ENCODE measurements at places on chromosomes 3 and 15.

GRCh38 chr3:126985132-126985985, 2.4 kb downstream of the PLXNA1 start:
- DNase-seq, result no peak

DNA sequence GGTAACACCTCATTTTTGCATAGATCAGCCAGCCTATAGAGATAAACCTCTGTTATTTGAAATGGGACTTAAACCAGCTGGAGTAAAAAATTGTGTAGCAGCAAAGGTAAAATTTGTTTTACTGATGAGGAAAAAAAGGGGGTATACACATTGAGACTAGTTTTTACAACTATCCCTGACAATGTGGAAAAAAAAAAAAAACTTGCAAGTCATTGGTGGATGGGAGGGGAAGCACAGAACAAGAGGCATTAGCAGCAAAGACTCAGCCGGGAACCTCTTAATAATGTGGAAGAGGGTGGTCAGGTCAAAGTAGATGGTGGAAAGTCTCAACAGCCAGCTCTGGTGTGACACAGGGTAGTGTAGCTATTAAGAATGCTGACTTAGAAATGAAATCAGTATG, 14.5 kb downstream of the FBXO22 start:
- DNase-seq, result no peak

GRCh38 chr3:26915208-26915607, 292.6 kb downstream of the LRRC3B start:
- DNase-seq, result no peak

DNA sequence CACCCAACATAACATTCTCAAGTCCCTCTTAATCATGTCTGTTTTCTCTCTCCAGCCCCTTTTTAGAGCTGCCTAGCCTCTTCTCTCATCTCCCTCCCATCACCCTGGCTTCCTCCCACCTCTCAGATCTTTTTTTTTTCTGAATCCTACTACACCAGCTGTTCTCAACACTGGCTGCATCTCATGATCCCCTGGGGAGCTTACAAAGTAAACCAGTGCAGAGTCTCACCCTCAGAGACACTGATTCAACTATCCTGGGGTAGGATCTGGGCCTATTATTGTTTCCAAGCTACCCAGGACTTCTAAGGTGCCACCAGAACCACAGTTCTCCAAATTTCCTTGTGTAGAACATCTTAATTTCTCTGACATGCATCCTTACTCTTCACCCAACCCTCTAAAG, 50.3 kb upstream of the ACAN start:
- DNase-seq, result no peak

DNA sequence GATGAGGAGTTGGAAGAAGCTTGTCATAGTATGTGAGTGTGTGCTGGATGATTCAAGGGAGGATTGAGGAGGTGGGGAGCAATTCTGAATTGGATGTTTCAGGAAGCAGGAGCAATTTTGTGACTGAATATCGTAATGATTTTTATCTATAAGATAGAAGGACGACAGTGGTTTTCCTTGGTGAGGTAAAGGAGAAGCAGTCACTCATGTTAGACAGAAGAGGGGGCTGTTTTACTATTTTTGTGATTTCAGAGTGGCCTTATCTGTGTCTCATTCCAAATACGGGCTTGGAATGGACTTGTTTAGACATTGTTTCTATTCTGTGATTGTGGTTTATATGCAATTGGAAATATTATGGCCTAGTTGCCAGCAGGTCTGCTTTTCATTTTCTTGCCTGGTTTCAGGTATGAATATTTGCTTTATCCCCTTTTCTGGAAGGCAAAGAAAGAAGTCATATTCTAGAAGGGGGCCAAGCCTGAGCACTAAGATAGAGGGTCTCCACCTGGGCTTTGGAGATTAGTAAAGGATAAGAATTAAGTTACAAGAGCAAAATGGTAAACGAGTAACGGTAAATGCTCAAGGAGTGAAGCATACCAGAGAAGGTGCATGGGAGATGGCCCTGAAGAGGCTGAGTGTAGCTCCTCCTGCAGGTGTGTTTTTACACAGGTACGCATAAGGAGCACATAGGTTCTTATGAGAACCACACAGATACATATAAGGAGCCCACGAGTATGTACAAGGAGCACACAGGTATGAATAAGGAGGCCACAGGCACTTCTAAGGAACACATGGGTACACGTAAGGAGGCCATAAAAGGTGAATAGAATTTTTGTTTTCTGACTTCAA, 124.6 kb upstream of the KCNAB1 start:
- peak; percentile 44 for DNase-seq

- no peak for DNase-seq
These were observed 232.5 kb downstream of the UACA start for GRCh38 chr15:70530906-70531305.

DNA sequence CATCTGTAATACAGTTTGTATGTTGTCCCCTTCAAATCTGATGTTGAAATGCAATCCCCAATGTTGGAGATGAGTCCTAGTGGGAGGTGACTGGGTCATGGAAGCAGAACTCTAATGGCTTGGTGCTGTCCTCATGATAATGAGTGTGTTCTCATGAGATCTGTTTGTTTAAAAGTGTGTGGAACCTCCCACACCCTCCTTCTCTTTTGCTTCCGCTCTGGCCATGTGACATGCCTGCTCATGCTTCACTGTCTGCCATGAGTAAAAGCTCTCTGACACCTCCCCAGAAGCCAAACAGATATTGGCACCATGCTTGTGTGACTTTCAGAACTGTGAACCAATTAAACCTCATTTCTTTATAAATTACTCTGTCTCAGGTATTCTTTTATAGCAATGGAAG, 794.0 kb upstream of the CFAP20DC start:
- DNase-seq, result no peak

GRCh38 chr3:16928386-16929132, 43.8 kb downstream of the PLCL2 start:
- DNase-seq, result peak; percentile 19

DNA sequence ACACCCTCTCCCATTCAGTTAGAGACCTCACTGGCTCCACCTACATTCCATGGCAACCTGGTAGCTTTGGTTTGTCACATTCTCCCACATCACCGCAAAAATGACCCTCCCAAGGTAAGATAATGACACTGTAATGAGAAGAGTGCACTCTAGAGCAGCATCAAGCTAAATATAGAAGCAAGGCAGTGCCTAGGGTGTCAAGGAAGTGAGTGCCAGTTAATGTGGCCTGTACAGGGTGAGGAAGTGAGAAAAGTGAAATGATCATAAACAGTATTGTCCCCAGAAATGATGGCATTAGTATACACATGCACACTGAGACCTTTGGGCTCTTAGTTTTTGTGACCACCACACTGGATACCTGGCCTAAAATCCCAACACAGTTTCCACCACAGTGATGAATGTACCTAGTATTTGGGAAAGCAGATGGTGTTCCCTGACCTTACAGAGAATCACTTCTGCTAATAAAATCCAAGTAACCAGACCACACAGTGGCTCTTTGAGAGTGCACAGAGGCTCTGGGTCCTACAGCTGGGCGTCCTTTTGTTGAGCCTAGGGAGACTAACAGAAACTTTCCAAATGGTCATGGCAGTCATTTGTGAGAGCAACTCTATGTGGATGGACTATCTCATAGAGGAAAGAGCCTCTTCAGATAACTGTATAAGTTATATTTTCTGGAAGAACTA, 106.6 kb downstream of the ARPP21 start:
- DNase-seq, result no peak

DNA sequence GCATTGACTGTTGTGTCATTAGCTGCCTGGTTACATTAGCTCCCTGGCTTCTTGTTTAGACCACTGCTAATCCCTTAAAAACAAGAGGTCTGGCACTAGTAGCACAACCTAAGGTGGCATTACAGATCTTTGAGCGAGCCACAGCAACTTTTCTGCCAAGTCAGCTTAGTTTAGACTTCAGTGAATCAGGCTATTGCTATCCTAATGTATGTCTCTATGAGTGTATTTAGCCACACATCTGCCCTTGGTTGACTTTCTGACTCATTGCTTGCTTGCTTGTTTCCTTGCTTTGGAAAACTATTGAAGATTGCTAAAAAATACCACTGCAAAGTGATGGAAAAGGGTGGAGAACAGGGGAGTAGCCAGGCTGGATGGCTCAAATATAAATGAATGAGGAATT, 50.2 kb downstream of the CHP1 start:
- DNase-seq, result peak; percentile 91

DNA sequence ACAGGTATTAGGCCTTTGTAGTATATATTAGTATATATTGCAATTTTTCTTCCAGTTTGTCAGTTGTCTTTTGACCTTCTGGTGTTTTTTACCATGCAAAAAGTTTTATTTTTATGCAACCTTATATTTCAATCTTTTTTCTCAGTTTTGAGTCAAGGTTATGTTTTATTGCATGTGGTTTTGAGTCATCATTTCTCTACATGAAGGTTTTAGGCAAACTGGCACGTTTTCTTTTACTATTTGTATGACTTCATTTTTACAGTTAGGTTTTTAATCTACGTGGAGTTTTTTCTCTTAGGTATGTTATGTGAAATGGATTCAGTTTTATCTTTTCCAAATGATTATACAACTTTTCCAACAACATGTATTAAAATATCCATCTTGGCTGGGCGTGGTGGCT, 36.8 kb upstream of the TCAIM start:
- no peak for DNase-seq

DNA sequence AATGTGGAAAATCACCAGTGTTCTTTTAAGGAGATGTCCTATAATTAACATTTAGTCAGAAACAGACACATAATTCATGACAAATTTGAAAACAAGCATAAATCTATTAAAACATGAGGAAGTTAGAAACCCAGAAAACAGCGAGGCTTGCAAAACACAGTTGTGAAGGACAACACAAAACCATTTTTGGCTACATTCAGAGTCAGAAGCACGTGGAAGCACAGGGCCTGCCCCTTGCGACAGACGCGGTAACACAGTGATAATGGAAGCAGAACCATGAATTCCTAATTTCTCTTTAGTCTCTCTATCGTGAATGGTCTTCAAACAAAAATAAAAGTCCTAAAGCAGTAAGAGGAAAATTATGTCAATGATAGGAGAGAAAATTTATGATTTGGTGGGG, 12.2 kb downstream of the NCEH1 start:
- no peak for DNase-seq

DNA sequence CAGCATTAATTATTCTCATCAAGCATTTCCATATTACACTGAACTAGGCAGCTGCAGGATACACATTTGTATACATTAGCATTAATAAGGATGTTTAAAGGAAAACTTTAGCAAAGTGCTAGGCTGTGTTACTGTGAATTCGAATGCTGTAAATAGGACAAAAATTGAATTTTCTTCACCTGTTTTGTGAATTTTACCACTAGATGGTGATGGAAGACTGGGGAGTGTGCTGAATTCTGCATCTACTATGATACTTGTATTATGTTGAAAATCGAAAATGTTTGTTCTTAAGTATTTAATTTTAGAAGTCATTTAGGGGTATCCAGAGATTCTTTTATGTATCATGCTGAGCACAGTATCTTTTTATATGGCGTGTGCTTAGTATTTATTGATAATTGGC, 12.3 kb upstream of the P2RY14 start:
- peak; percentile 54 for DNase-seq

- DNase-seq, result peak; percentile 28
These were observed 29.7 kb downstream of the ZBBX start for GRCh38 chr3:167350245-167350862.

DNA sequence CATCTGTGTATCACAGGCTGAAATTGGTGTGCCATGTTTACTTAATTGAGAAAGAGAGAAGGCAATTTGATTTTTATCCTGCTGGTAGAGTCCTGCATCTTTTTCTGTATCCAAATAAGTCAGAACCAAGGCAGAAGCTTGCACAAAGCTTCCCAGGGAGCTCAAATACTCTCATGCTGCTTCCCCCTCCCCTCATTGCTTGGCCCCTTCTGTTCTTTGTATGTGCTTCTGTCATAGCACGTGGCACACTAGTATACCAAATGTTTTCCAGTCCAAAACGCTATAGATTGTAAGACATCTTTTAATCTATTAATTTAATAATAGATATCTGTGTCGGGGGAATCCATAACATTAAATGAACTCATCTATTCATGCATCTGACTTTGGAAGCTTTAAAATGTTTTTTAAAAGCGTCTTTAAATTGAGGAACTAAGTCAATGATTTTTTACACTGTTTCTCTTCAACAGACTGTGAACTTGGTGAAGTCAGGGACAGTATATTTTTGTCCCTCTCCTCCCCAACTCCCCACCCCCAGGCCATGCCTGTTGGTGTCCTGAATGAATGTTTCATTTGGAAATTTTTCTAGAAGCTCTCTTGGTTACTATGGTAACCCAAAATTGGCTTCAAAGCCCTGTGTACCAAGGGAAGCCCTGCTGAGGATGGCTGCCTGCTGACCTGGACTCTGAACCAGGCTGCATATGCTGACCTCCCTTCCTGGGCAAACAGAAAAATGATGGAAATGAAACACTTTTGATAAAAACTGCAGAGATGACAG, 26.2 kb upstream of the SLC35G2 start:
- no peak for DNase-seq

- DNase-seq, result no peak
These were observed 592 bp downstream of the RASGRF1 start for GRCh38 chr15:79089890-79090486.

DNA sequence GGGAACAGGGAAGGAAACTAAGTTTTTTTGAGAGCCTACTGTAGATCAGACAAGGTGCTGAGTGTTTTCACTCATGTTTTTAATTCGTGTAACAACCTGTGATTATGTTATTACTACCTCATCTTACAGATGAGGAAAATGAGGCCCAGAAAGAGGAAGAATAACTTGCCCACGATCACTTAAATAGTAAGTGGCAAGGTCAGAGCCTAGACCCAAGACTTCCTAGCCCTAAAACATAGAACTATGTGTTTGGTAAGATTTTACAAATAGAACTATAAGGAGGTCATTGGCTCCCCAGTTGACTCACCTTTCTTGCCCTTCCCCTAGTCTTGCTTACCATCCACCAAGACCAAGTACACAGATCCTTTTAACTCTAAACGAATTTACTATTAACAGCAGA, 13.7 kb downstream of the SENP8 start:
- DNase-seq, result no peak

GRCh38 chr15:53129121-53129904, 339.2 kb upstream of the ONECUT1 start:
- no peak for DNase-seq

DNA sequence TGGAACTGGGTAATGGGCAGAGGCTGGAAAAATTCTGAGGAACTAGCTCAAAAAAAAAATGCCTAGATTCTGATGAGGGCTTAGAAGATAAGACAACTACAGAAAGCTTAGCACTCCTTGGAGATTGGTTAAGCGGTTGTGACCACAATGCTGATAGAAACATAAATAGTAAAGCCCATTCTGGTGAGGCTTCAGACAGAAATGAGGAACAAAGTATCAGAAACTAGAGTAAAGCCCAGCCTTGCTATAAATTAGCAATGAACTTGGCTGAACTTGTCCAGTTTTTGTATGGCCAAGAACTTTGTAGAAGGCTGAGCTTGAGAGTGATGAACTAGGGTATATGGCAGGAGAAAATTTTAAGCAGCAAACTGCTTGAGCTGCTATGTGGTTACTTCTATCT, 25.4 kb downstream of the GOLGB1 start:
- DNase-seq, result no peak

DNA sequence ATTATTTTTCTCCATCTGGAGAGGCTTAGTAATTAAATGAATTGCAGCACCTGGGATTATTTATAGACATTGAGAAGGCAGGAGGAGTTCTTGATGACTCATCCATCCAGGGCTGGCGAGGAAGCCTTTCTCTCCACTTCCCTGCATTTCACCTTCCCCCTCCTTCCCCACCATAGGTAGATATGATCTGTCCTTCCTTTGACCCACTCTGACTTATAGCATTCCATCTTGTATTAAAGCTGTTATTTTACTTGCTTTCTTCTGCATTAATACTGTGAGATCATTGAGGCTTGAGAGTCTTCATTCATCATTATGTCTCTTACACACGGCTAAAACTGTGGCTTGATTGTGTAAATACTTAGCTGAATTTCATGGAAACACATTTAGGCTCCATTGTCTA, 288.8 kb downstream of the FEZF2 start:
- DNase-seq, result peak; percentile 69

Measured in fibroblast of skin of right biceps (primary cell).